Adrenal gland (tissue), 19 donors: ENCODE measurements at places on chromosomes 12 and 14. TPM values are rescaled to one million over a fixed set of nuclear protein-coding genes. Genes with fewer than 3 reads are reported as not detected.

DNA sequence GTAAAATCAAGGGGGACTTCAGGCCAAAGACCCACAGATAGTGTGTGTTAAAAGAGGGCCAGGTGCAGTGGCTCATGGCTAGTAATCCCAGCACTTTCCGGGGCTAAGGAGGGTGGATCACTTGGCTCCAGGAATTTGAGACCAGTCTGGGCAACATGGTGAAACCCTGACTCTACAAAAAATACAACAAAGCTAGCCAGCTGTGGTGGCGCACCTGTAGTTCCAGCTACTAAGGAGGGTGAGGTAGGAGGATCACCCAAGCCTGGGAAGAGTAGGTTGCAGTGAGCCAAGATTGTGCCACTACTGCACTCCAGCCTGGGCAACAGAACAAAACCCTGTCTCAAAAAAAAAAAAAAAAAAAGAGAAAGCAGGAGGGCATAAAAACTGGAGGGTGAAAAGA is 8.5 kb downstream of the VCPKMT start:
- DNase-seq = no peak

- no peak for DNase-seq
Measured at GRCh38 chr12:119334430-119335170, at the start of gene CCDC60. CCDC60 (plus strand) TSS chr12:119334729; CDS start chr12:119335177, 448 bp downstream.

DNA sequence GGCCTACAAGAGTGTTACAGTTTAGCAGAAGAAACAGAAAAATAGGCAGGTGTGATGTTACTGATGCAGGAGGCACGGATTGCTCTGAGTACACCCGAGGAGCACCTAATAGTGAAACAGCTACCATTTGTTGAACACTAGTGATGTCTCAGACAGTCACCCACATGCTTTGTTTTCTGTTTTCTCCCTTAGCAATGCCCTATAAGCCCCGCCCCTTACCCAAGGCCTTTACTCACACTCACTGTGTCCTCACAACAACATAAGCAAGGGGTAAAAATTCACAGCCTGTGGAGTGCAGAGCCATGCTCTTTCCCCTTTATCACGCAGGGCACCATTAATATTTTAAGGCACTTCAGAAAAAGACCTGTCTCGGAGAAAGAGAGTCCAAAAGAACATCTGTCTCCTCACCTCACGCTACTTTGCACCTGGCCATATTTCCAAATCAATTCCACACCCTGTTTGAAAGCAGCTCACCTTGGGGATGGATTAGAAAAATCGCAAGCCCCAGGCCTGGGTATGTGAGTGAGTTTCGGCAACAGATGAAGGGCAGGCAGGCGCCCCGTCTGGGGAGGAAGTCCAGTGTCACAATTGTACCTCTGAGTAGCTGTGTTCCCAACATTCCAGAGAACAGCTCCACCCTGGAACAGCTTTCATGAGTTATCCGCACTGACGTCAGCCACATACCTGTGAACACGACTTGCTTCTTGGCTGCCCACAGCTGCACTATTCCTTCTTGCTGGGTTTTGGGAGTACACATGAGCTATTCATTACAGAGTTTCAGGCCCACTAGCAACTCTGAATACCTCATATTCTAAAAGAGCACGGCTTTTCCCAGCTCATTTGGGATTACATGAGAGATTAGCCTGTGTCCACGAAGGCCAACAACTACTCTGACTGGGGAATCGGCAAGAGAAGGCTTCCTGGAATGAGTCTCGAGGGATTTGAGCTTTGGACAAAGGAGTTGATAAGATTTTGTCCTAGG is 26.0 kb downstream of the MAPK1IP1L start:
- DNase-seq = peak; percentile 19

DNA sequence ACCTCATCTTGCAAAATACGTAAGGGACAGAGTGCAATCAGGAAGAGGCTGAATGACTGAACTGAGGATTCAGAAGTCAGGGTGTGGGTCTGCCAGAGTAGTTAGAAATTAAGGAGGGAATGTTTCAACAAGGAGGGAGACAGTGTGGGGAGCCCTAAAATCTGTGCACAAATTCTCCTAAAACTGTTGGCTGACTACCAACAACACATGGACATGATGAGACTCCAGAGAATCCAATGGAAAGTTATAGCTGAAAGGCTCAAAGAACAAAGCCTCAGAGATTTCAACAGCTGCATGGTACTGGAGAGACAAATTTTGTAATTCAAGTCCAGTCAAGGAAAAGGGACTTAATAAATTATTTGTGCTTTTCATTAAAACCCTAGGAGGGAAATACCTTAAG is 36.1 kb upstream of the NEDD1 start:
- DNase-seq = no peak

DNA sequence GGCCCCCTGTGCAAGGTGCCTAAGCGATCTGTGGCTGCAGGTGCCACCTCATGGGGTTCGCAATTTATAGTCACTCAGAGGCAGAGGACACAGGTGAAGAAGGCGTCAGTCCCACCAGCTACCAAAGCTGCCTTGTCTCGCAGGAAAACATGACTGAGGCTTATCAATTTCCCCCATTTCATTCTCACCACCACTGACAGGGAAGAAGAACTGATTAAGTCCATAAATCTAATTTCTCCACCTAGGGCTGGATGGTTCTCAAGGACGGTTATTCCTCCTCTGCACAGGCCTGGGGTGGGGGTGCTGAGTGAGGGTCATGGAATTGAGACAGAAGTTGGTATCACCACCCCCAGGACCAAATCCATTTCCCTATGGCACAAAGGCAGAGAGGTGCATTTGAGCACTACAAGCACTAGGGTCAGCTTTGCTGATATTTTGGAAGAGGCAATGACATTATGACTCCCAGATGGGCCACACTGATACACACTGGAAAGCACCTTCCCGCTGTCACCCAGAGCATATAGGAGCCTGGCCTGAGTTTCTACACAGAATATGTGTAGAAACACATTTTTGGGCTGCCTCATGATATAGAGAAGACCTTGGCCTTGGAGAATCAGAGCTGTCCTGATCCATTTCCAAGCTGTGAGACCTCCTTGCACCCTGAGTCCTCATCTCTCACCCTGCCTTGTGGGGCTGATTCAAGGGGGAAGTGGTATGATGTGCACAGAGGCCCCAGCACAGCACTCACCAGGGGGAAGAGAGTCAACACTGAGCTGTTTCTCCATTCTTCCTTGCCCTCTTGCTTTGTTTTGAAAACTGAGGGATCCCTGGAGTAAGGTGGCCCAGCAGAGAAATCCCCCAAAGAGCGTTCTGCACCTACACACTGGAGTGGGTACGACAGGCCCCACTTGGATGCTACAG is 59.4 kb downstream of the PITPNM2 start:
- DNase-seq = no peak

LTBP2 gene
- total RNA-seq = 2.3 TPM

DNA sequence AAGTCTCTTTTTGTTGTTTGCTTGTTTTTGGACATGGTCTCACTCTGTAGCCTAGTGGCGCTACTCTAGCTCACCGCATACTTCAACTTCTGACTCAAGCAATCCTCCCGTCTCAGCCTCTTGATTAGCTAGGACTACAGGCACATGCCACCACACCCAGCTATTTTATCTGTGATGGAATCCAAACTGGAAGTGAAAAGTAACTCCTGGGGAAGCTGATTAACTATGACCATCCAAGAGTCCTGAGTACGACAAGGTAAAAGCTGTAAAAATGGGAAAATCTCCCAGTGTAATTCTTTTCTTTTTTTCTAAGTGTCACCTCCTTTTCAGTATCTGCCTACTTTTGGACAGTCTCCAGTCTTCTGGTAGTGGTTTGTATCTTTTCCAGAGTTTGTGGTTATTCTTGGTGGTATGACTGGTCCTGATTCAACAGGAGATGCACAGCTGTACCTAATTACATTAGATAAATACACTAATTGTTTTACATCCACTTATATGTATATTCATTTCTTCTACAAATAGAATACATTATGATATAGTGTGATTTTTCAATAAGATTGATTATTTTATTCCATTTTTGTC is 97.8 kb downstream of the SLC6A15 start:
- DNase-seq = no peak

- no peak for DNase-seq
Measured at GRCh38 chr14:68779761-68780323, 13.0 kb downstream of the ZFP36L1 start.

- no peak for DNase-seq
Measured at GRCh38 chr14:105839425-105840265, 313.3 kb downstream of the TMEM121 start.

KCNJ8 gene
- total RNA-seq = 70.5 TPM
